Psoas muscle (tissue), 8 donors: ENCODE measurements at places on chromosomes 4 and X. TPM values are rescaled to one million over a fixed set of nuclear protein-coding genes. Genes with fewer than 3 reads are reported as not detected.

DNA sequence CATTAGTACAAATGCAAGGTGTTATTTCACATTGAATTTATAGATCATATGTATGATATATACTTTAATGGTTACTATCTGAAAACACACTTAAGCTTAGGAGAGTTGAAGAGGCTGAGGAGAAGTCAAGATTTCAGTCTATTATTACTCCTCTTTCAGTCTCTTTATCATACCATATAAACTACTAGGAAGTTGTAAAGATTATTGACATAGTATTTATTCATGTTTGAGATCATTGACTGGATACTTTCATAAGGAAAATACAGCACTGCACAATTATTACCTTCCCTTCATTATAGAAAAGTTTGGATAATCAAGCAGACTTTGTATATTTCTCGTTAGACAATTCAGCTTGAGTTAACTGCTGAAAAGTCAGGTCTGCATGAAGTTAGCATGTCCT is 10.0 kb upstream of the SGMS2 start:
- H3K4me3 ChIP-seq = no peak overlapping the region
- no peak for DNase-seq
- no peak overlapping the region for H3K27ac ChIP-seq

DNA sequence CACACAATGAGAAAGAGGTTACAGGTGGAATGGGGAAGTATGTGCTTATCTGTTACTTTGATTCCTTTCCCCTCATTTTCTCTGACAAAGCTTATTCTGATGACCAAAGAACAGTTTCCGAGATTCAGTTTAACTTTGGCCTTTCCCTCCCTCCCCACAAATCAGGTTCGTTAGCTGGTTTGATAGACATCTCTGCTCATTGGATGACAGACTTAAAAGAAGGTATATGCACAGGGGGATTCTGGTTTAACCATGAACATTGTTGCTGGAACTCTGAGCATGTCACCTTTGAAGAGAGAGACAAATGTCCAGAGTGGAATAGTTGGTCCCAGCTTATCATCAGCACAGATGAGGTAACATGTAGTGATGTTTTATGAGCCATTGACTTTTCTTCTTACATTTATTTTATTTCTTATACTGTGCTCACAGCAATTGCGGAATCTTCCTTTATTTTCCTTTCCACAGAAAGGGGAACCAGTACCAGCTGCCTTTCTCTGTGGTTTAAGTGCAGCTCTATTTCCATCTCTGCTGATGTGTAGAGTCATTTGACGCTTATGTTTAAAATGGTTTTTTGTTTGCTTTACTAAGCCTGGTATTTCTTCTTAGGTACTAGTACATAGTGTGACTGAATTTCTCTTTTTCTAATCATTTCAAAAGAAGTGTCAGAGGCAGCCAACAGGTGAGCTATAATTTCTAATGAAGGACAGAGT is 125.0 kb downstream of the AKAP4 start:
- no peak overlapping the region for H3K27ac ChIP-seq
- DNase-seq = no peak
- H3K36me3 ChIP-seq = no peaks in the 10 kb centered on the region
- H3K27me3 ChIP-seq = no peaks in the 10 kb centered on the region
- H3K4me1 ChIP-seq = no peaks in the 10 kb centered on the region

DNA sequence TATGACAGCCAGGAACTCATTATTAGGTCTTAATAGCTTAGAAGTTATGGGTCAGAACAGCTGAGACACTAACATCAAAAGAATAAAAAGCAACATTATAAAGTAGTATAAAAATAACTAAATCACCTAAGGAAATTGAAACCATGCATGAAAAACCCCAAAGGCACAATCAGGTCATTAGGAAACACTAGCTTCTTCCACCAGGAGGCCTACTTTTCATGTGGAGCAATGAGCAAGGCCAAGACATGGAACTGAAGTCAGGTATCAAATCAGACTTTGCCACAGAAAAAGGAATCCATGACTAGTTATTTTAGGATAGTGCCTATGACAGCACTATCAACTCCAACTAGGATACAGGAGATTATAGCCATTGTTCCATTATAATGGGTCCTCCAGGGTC is 7.9 kb downstream of the HUWE1 start:
- H3K4me1 ChIP-seq = peaks cover 22% of the 10 kb centered on the region
- no peak overlapping the region for H3K4me3 ChIP-seq
- DNase-seq = no peak
- peak overlapping the region; percentile 39 for H3K27ac ChIP-seq
- H3K27me3 ChIP-seq = no peaks in the 10 kb centered on the region

- no peaks in the 10 kb centered on the region for H3K36me3 ChIP-seq
- no peak overlapping the region for H3K4me3 ChIP-seq
- no peak overlapping the region for H3K27ac ChIP-seq
- H3K27me3 ChIP-seq = no peaks in the 10 kb centered on the region
- no peak for DNase-seq
- no peaks in the 10 kb centered on the region for H3K4me1 ChIP-seq
These were observed 202.1 kb downstream of the ARHGAP24 start for GRCh38 chr4:85676850-85677590.

DNA sequence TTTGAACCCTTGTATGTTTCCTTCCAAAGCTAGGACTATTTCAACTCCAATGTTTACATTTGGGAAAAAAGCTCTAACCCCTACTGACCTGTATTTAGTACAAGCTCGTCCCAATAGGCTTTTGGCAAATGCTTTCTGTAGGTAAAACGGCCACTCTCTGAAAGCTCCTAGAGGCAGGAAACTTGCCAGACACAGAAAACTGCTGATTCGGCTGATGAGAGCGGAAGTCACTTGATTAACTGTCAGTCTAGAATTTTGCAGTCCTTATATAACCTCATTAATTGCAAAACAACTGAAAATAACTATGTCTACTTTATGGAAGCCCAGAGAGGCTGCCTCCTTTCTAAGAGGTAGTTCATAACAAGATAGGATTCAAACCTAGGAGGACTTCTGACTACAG is 108.1 kb downstream of the TSPAN7 start:
- no peaks in the 10 kb centered on the region for H3K4me1 ChIP-seq
- no peak overlapping the region for H3K4me3 ChIP-seq
- no peak for DNase-seq
- peaks cover 8% of the 10 kb centered on the region for H3K27me3 ChIP-seq
- H3K27ac ChIP-seq = no peak overlapping the region
- no peaks in the 10 kb centered on the region for H3K36me3 ChIP-seq

- H3K4me3 ChIP-seq = no peak overlapping the region
- no peaks in the 10 kb centered on the region for H3K36me3 ChIP-seq
- H3K4me1 ChIP-seq = no peaks in the 10 kb centered on the region
- no peak for DNase-seq
- H3K27ac ChIP-seq = no peak overlapping the region
These were observed 879.2 kb upstream of the INTU start for GRCh38 chr4:126753592-126753991.

- no peaks in the 10 kb centered on the region for H3K36me3 ChIP-seq
- H3K27ac ChIP-seq = no peak overlapping the region
- no peaks in the 10 kb centered on the region for H3K4me1 ChIP-seq
- no peak overlapping the region for H3K4me3 ChIP-seq
- no peaks in the 10 kb centered on the region for H3K27me3 ChIP-seq
- DNase-seq = no peak
These were observed 10.8 kb upstream of the RHOH start for GRCh38 chr4:40185830-40186664.

- no peaks in the 10 kb centered on the region for H3K4me1 ChIP-seq
- no peaks in the 10 kb centered on the region for H3K27me3 ChIP-seq
- H3K4me3 ChIP-seq = no peak overlapping the region
- no peak for DNase-seq
These were observed 1310.3 kb downstream of the RPA4 start for GRCh38 chrX:98194036-98194435.

GRCh38 chr4:118280501-118281218 is 72.1 kb downstream of the PRSS12 start:
- no peak for DNase-seq
- H3K4me3 ChIP-seq = peak overlapping the region; percentile 91
- no peaks in the 10 kb centered on the region for H3K27me3 ChIP-seq
- H3K4me1 ChIP-seq = peaks cover 22% of the 10 kb centered on the region
- peak overlapping the region; percentile 96 for H3K27ac ChIP-seq

- H3K27me3 ChIP-seq = no peaks in the 10 kb centered on the region
- DNase-seq = no peak
- H3K4me3 ChIP-seq = no peak overlapping the region
- no peaks in the 10 kb centered on the region for H3K4me1 ChIP-seq
- no peak overlapping the region for H3K27ac ChIP-seq
These were observed 99.9 kb upstream of the MAOA start for GRCh38 chrX:43556207-43556606.

- H3K36me3 ChIP-seq = no peaks in the 10 kb centered on the region
- no peaks in the 10 kb centered on the region for H3K27me3 ChIP-seq
- no peak overlapping the region for H3K27ac ChIP-seq
- no peak for DNase-seq
- no peaks in the 10 kb centered on the region for H3K4me1 ChIP-seq
- no peak overlapping the region for H3K4me3 ChIP-seq
These were observed 14.8 kb downstream of the SOWAHB start for GRCh38 chr4:76883147-76883546.

- H3K4me1 ChIP-seq = peaks cover 4% of the 10 kb centered on the region
- DNase-seq = no peak
- peak overlapping the region; percentile 92 for H3K27ac ChIP-seq
- peak overlapping the region; percentile 60 for H3K4me3 ChIP-seq
These were observed 8.1 kb upstream of the HSD17B10 start for GRCh38 chrX:53442322-53442631.

DNA sequence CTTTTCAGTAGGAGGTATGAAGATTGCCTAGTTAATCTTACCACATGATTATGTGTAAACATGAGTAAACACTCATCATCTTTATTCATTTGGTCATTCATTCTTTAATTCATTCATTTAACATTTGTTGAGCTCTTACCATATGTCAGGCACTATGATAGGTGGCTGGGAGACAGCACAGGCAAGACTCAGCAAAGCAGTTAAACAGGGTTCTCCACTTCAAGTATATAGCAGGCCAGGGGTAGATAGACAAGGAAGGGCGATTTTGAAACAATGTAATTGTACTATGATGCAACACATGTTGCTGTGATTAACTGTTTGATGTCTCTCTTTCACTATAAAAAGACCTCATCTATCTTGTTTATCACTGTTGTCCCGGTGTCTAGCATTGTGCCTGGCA is 84.3 kb upstream of the GPR101 start:
- peaks cover 8% of the 10 kb centered on the region for H3K27me3 ChIP-seq
- H3K36me3 ChIP-seq = no peaks in the 10 kb centered on the region
- no peak overlapping the region for H3K4me3 ChIP-seq
- DNase-seq = no peak

DNA sequence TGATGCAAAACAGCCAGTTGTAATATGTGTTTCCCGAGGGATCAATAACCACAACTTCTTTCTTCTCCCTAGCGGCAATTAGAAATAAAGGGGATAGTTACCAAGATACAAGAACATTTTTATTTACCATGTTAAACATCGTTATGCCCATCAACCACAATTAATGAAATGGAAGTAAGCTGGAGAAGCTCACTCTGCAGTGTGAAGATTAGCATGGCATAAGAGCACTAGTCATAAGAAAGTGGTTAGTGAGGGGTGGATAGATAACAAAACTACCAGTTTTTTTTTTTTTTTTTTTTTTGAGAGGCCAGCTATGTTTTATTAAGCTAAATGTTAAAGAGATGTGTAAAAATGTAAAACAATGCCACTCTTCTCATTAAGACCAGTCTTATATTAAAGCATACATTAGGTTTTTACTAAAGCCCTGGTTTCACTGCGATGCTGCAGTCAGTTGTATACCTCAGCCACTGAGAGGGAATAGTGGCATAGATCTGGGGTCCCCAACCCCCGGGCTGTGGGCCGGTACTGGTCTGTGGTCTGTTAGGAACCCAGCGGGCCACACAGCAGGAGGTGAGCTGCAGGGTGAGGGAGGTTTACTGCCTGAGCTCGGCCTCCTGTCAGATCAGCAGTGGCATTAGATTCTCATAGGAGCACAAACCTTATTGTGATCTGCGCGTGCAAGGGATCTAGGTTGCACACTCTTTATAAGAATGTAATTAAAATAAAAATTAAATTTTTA is 27.9 kb upstream of the NFXL1 start:
- H3K27ac ChIP-seq = no peak overlapping the region
- H3K27me3 ChIP-seq = no peaks in the 10 kb centered on the region
- no peaks in the 10 kb centered on the region for H3K4me1 ChIP-seq
- H3K4me3 ChIP-seq = no peak overlapping the region

- peaks cover 38% of the 10 kb centered on the region for H3K36me3 ChIP-seq
- no peak for DNase-seq
- peaks cover 60% of the 10 kb centered on the region for H3K4me1 ChIP-seq
- no peak overlapping the region for H3K4me3 ChIP-seq
- peak overlapping the region; percentile 74 for H3K27ac ChIP-seq
These were observed 62.5 kb downstream of the KIAA0232 start for GRCh38 chr4:6845027-6845426.

DNA sequence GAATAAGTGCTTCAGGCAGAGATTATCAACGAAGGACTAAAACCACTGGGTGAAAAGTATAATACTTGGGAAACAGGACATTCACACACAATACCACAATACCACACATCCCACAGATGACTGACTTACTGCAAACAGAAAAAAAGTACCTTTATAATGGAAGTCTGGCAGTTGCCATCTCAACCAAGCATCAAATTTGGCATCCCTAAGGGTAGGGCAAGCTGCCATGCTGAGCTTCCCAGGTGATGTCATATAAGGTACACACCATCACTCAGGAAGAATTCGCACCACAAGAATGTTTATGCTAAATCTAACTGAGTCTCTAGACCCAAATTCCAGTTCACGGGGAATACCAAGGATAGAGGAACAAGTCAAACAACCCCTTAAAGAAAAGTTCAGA is 9.1 kb downstream of the QDPR start:
- peaks cover 9% of the 10 kb centered on the region for H3K36me3 ChIP-seq
- no peak overlapping the region for H3K4me3 ChIP-seq
- no peaks in the 10 kb centered on the region for H3K4me1 ChIP-seq
- H3K27ac ChIP-seq = no peak overlapping the region
- no peaks in the 10 kb centered on the region for H3K27me3 ChIP-seq
- DNase-seq = no peak

- H3K27me3 ChIP-seq = peaks cover 3% of the 10 kb centered on the region
- no peak overlapping the region for H3K4me3 ChIP-seq
- H3K4me1 ChIP-seq = no peaks in the 10 kb centered on the region
These were observed 20.2 kb upstream of the CTSO start for GRCh38 chr4:155973639-155974475.

GRCh38 chrX:69146739-69147138 is 18.5 kb downstream of the PJA1 start:
- no peak overlapping the region for H3K27ac ChIP-seq
- peaks cover 27% of the 10 kb centered on the region for H3K27me3 ChIP-seq
- no peak overlapping the region for H3K4me3 ChIP-seq
- DNase-seq = no peak
- H3K36me3 ChIP-seq = no peaks in the 10 kb centered on the region

The SLC4A4 gene
- polyA plus RNA-seq = 0.66 TPM

The SYN1 gene
- 2.4 TPM for polyA plus RNA-seq

The HTR2C gene
- not detected for polyA plus RNA-seq

The EPHA5 gene
- 0.01 TPM for polyA plus RNA-seq

The IL21 gene
- 0.04 TPM for polyA plus RNA-seq

The TMPRSS11B gene
- polyA plus RNA-seq = 0.03 TPM

The USP26 gene
- not detected for polyA plus RNA-seq

The XKRX gene
- polyA plus RNA-seq = 0.26 TPM

The LETM1 gene
- polyA plus RNA-seq = 14.1 TPM
